ENCODE measurements at places on chromosomes 7 and 10.

GRCh38 chr7:14691597-14692203, 210.9 kb downstream of the DGKB start:
- DNase-seq: peak; percentile 59

DNA sequence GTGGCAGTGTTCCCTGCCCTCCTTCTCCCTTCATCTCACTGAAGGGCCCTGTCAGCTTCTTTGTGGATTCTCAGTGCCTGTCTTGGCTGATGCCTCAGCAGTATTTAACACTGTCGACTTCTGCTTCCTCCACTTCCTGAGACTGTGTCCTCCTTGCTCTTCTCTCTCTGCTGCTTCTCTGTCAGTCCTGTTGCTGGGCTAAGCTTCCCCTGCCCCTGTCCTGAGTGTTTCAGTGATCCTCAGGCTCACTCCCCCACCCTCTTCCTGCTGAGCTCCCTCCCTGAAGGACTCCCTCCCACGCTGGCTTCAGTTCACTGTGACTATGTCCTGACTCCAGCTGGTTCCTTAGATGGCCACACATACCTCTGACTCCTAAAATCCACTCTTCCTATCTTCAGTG, 64.9 kb downstream of the CREM start:
- no peak for DNase-seq

DNA sequence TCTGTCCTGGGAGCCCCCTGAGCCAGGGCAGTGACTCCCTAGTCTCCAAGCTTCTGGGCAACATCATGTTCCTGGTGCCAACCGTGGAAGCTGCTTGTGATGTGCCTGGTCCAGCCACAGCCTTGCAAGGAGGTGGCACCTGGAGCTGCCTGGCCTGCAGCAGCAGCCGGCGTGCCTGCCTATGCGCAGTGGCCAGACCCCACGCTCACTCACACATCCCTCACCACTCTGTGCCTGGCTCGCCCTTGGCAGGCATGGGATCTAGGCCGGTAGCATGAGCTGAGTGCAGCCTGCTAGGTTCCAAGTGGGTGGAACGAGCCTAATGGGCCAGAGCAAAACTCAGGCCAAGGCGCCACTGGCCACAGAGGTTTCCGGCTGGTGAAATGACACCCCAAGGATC, 184.0 kb downstream of the ZNF438 start:
- no peak for DNase-seq

- no peak for DNase-seq
Measured at GRCh38 chr7:89731751-89732445, 422.4 kb upstream of the STEAP1 start.

DNA sequence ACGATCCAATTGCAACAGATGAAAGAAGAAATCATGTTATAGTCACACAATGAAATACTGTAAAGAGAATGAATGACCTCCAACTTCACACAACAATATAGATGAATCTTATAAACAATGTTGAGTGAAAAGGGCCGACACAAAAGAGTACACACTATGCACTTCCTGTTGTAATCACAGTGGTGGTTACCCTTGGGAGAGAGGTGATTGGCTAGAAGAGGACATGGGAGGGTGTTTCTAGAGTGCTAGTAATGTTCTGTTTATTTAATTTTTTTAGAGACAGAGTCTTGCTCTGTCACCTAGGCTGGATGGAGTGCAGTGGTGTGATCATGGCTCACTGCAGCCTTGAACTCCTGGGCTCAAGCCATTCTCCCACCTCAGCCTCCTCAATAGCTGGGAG, 82.5 kb downstream of the NDUFB2 start:
- DNase-seq: no peak
